ENCODE measurements at places on chromosomes 2 and 18.

DNA sequence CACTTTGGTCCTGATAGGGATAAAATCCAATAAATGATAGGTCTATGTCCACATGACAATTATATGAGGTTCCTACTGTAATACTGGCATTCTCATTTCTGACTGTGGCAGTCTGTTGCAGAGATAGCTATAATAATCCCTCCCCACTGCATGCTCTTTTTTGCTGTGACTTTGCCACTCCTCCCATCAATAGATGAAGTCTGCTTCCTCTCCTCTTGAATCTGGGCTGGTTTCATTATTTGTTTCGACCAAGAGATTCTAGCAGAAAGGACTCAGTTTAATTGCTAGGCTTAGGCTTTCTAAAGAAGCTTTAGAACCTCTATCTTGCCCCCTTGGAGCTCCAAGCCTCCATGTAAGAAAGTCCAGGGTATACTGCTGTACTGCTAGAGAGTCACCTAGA, 23.3 kb upstream of the CREB1 start:
- no peak for DNase-seq

DNA sequence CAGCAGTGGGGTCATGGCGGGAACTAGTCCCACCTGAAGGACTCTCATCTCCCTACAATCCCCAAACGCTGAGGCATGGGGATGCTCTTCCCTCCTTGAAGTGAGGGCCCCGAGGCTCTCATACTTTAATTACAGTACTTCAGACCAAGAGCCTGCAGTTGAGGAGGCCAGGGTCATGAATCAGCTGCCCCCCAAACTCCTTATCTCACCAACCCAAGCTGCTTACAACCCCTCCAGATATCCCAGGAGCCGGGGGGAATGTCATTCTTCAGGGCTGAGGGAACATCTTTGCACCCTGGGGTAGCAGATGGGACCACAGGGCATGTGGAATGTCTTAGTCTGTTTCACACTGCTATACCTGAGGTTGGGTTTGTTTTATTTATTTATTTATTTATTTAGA, 2.8 kb upstream of the CAPN10 start:
- no peak for DNase-seq

DNA sequence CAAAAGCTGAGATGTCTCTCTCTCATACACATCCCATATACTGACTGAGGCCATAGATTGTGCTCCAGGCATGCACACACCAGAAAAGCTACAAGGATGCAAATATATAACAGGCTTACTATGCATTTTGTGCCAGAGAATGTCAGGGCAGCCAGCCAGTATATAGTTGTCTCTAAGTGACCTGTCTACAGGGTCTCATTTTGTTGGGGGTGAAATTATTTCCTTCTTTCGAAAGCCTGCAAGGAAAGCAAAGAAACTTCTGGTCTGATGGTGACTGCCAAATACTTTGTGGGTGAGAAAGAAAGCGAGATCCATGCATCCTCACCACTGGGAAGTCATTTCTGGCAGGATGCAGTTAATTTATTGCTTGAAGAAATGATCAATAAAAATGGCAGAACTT, 70.2 kb downstream of the CDCA7 start:
- DNase-seq, result no peak

GRCh38 chr2:19702267-19702666, 199.5 kb downstream of the TTC32 start:
- DNase-seq, result no peak

DNA sequence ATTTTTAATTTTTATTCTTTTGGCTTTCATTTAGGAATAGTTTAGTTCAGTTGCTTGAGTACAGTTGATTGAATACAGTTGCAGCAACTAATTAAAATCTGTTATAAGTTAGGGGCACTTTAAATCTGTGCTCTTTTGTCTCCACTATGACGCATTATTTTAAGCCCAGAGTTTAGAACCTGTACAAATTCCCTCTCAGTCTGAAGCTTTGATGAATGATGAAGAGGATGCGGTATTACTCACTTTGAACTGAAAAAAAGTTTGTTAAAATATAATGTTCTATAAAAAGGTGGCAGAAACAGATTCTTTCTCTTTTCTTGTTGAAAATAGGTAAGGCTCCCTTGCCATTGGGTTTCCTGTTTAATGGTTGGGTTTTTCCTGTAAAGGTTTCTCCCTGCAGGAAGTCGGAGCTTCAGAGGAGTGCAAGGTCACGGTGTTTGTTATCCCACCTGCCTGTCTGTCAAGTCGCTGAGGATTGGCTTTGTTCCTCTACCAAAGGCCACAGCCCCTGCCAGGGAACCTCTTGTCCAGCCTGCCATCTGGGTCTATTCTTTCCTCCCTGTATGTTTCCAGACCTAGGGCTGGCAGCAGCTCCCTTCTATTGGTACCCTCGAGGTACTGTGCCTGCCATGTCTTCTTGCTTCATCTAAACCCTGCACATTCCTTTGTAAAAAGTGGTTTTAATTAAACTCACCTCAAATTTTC, 43.8 kb upstream of the FN1 start:
- DNase-seq, result no peak

GRCh38 chr18:31042406-31043181, at the start of gene DSC3:
Gene DSC3, minus strand, starts transcription at chr18:31042742. Its CDS starts 82 bp downstream, at chr18:31042660.
- DNase-seq, result no peak

GRCh38 chr2:57107353-57107752, 923.6 kb downstream of the CCDC85A start:
- DNase-seq, result no peak

GRCh38 chr2:156457523-156458517, 21.6 kb downstream of the GPD2 start:
- no peak for DNase-seq

GRCh38 chr2:47907039-47907781, 912 bp upstream of the FBXO11 start:
- DNase-seq, result peak; percentile 61

GRCh38 chr2:176173567-176174381, 14.7 kb upstream of the HOXD1 start:
- DNase-seq, result no peak

GRCh38 chr2:99656994-99657393, 167.2 kb upstream of the REV1 start:
- no peak for DNase-seq

GRCh38 chr2:33354981-33355380, 121.5 kb upstream of the RASGRP3 start:
- no peak for DNase-seq

- no peak for DNase-seq
Observed at GRCh38 chr2:10792001-10792634, 20.5 kb downstream of the PDIA6 start.

- DNase-seq, result no peak
Observed at GRCh38 chr2:45541450-45541849, 69.6 kb downstream of the SRBD1 start.

DNA sequence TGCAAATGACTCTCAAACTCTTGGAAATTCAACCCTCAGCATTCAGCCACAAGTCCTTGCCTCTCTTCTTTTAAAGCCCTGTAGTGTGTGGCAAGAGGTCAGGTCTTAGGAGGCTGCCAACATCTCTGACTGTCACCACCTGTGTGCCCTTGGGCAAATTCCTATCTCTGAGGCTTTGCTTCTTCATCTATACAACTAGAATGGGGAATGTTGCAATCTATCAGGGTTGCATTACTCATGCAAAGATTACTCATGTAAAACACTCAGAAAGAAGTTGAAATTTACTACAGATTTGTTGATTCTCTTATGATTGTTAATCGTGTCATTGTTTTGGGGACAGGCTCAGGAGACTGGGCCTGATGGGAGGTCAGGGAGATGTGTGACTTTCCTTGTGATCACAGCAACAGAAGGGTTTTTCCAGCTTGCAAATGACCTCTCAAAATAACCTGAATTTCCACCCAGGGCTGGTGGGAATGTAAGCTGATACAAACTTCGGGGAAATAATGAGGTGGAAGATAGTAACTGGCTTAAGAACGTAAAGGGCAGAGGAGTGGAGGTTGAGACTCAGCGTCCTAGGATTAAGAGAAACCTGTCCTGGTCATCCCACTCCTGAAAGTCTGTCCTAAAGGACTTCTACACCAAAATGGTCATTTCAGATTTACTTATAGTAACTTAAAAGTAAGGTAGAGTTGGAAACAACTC, 32.1 kb upstream of the SIGLEC15 start:
- DNase-seq, result no peak

Measured in CD4-positive, alpha-beta T cell treated with Interleukin-17A for 4 hours (primary cell).